Naive B cell (primary cell): ENCODE measurements at places on chromosomes 13 and 19.
A peak's percentile ranks its signal among the peaks of the same experiment; 100 is the strongest.

DNA sequence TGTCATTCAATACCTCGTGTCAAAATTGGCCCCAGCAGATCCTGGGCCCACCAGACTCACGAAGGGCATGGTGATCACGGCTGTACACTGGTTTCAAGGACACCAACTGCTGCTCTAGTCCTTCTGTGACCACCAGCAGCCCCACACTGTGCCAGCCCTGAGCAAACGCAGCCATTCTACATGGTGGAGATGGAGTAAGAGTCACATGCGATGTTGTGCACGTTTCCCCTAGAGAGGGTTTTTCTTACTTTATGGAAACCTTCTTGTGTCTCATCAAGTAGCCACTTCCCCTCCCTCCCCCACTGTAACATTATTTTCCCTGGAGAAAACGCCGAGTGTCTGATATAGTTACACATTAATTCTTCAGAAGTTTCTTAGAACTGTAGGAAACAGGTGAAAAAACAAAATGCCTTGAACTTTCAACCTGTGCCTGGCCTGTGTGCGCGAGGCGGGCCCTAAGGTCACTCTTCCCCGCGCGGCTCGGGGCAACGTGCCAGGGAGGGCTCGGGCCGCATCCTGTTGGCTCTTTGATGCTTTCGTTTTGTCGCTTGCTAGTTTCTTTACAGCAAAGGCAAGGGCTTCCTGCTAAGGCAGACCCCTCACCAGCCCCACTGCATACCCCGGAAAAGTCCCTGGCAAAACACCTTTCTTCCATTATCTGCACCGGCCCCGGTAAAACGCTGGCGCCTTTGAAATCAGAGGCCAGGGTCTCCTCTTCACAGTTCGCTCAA is 44.6 kb downstream of the GGACT start:
- peaks cover 12% of the 10 kb centered on the region for H3K36me3 ChIP-seq
- no peak for DNase-seq
- peaks cover 6% of the 10 kb centered on the region for H3K4me1 ChIP-seq
- no peak overlapping the region for H3K27ac ChIP-seq
- H3K27me3 ChIP-seq, result no peaks in the 10 kb centered on the region

- peaks cover 46% of the 10 kb centered on the region for H3K36me3 ChIP-seq
- H3K27ac ChIP-seq, result peak overlapping the region; percentile 76
- H3K4me3 ChIP-seq, result no peak overlapping the region
- DNase-seq, result no peak
Measured at GRCh38 chr19:50003810-50004419, 21.3 kb downstream of the VRK3 start.

GRCh38 chr19:10270616-10271394 is at the start of gene ICAM1:
TSS of gene ICAM1 (plus strand) at chr19:10271120. CDS start at chr19:10271160, 40 bp downstream.
- no peaks in the 10 kb centered on the region for H3K36me3 ChIP-seq
- peak within 1 kb of the TSS; percentile 99 for H3K27ac ChIP-seq
- DNase-seq, result peak; percentile 81

DNA sequence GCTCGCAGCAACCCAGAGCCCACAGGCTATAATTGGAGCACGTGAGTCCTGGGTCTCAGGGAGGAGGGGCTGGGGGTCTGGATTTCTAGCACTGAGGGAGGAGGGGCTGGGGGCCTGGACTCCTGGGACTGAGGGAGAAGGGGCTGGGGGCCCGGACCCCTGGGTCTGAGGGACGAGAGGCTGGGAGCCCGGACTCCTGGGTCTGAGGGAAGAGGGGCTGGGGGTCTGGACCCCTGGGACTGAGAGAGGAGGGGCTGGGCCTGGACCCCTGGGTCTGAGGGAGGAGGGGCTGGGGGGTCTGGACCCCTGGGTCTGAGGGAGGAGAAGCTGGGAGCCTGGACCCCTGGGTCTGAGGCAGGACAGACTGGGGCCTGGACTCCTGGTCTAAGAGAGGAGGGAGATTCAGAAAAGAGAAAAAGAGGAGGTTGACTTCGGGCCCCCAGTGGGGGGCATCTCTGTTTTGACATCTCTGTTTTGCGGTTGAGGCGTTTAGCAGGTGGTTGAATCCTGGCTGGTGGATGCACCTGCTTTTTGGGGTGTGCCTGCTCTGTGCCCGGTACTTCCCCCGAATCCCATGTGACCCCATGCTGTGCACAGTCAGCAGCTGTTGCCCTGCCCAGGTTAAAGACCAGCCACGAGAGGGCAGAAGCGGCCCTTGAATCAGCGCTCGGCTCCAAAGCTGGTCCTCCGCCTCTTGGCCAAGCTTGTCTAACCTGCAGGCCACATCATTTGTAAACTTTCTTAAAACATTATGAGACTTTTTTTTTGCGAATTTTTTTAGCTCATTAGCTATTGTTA is 10.5 kb downstream of the PVR start:
- no peaks in the 10 kb centered on the region for H3K27me3 ChIP-seq
- H3K4me3 ChIP-seq, result no peak overlapping the region
- peaks cover 25% of the 10 kb centered on the region for H3K4me1 ChIP-seq
- H3K27ac ChIP-seq, result peak overlapping the region; percentile 91

- no peak for DNase-seq
- peak overlapping the region; percentile 100 for H3K4me3 ChIP-seq
- peaks cover 49% of the 10 kb centered on the region for H3K36me3 ChIP-seq
- H3K27ac ChIP-seq, result peak overlapping the region; percentile 99
- H3K27me3 ChIP-seq, result no peaks in the 10 kb centered on the region
- H3K4me1 ChIP-seq, result peaks cover 78% of the 10 kb centered on the region
Measured at GRCh38 chr19:49336482-49337266, 1.5 kb downstream of the CD37 start.

DNA sequence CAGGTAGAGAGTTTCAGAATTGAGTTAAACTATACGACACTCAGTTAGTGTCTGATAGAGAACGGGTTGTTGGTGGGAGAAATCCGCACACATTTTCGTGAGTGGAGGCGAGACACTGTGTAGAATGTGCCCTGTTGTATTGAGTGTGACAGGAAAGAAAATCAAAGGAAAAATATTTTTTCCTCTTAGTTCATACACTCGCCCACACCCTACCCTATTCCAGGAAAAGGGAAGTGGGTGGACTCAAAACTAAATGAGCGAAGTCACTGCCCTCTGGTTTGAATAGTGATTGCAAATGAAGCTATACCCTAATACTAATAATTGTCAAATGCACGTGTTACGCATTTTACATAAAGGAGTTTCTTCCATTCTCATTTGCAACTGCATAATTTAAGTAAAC is 2.0 kb downstream of the ZNF347 start:
- H3K4me1 ChIP-seq, result peaks cover 39% of the 10 kb centered on the region
- H3K36me3 ChIP-seq, result peaks cover 31% of the 10 kb centered on the region
- no peak for DNase-seq
- H3K27ac ChIP-seq, result peak overlapping the region; percentile 79
- H3K27me3 ChIP-seq, result no peaks in the 10 kb centered on the region

DNA sequence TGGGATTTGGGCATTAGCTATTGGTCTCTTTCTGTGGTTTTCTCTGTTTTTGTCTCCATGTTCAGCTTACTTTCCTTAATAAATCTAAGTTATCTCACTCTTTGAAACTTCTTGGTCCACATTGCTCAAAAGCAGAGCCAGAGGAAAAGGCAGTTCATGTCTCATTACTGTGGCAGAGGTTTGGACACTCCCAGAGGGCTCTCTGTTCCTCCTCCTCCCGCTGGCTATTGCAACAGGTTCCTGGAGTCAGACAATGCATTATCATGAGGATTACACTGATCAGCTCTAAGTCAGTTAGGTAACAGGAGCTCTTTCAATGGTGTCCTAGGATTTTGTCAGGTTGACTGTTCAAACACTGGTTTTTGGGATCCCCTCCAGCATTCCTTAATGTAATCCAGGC is 298.8 kb downstream of the NDFIP2 start:
- no peak for DNase-seq
- H3K27me3 ChIP-seq, result no peaks in the 10 kb centered on the region
- no peak overlapping the region for H3K4me3 ChIP-seq
- H3K36me3 ChIP-seq, result no peaks in the 10 kb centered on the region

DNA sequence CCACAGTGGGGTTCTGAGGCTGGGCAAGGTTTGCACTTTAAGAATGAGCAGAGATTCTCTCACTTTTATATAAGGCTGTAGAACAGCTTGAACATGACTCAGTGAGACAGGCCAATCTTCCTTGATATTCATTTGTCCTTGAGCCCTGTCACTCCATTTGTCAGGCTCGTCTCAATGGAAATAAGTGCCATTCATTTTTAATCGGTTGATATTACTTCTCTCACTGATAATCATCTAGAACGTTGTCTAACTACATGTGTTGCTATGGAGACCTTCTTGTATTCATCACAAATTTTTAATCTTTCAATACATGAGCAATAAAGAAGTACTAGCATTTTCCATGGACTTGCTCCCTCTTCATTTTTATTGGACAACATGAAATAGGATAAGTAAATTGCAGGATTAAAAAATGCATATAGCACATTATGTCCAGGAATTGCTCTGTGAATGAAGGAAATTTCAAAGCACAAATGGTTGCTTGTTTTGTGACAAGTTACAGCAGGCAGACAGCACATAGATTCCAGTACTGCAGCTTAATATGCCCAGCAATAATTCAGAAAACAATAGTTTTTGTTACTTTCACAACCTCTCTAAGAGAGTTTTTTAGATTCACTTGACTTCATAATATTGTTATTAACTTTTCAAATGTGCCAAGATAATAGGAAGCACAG is 1178.4 kb upstream of the ATXN8OS start:
- no peaks in the 10 kb centered on the region for H3K4me1 ChIP-seq
- H3K27ac ChIP-seq, result no peak overlapping the region
- no peaks in the 10 kb centered on the region for H3K27me3 ChIP-seq
- no peak overlapping the region for H3K4me3 ChIP-seq

- H3K36me3 ChIP-seq, result no peaks in the 10 kb centered on the region
- DNase-seq, result no peak
- no peaks in the 10 kb centered on the region for H3K27me3 ChIP-seq
- H3K4me3 ChIP-seq, result no peak overlapping the region
- H3K4me1 ChIP-seq, result no peaks in the 10 kb centered on the region
Measured at GRCh38 chr13:35891507-35892441, 239.4 kb downstream of the DCLK1 start.

- H3K4me3 ChIP-seq, result peak overlapping the region; percentile 93
- H3K27ac ChIP-seq, result peak overlapping the region; percentile 82
- peak; percentile 53 for DNase-seq
- H3K36me3 ChIP-seq, result peaks cover 3% of the 10 kb centered on the region
Measured at GRCh38 chr13:24223341-24224231, 63.1 kb downstream of the SPATA13 start.

GRCh38 chr13:35566340-35566739 is 89.9 kb upstream of the MAB21L1 start:
- H3K27me3 ChIP-seq, result no peaks in the 10 kb centered on the region
- H3K4me3 ChIP-seq, result no peak overlapping the region
- H3K27ac ChIP-seq, result no peak overlapping the region
- DNase-seq, result no peak
- peaks cover 3% of the 10 kb centered on the region for H3K4me1 ChIP-seq

- no peaks in the 10 kb centered on the region for H3K36me3 ChIP-seq
- no peaks in the 10 kb centered on the region for H3K27me3 ChIP-seq
- no peak overlapping the region for H3K27ac ChIP-seq
- no peak overlapping the region for H3K4me3 ChIP-seq
- no peak for DNase-seq
- H3K4me1 ChIP-seq, result no peaks in the 10 kb centered on the region
Measured at GRCh38 chr19:30312582-30313352, 59.4 kb upstream of the ZNF536 start.

- H3K4me3 ChIP-seq, result no peak overlapping the region
- DNase-seq, result no peak
- no peaks in the 10 kb centered on the region for H3K36me3 ChIP-seq
- peaks cover 56% of the 10 kb centered on the region for H3K4me1 ChIP-seq
- no peaks in the 10 kb centered on the region for H3K27me3 ChIP-seq
Measured at GRCh38 chr13:40205771-40206240, 460.6 kb downstream of the FOXO1 start.

GRCh38 chr13:113029487-113030258 is 60.7 kb downstream of the MCF2L start:
- no peak overlapping the region for H3K27ac ChIP-seq
- H3K4me1 ChIP-seq, result peaks cover 11% of the 10 kb centered on the region
- H3K27me3 ChIP-seq, result no peaks in the 10 kb centered on the region
- no peaks in the 10 kb centered on the region for H3K36me3 ChIP-seq

DNA sequence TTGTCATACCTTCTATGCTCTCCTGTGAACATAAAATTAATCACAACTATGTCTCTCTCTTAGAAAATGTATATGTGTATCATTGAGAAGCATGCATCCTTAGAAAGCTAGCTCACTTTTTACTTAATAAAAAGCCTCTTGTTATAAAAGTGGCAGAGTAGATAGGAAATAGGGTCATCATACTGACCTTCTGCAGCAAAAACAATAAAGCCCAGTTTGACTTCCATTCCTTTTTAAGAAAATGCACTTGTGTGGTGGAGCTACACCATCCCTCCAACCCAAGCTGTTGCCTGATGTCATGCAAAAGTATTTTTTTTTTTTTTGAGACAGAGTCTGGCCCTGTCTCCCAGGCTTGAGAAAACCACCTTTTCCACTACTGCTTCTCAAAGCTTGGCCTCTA is 393.3 kb downstream of the LIG4 start:
- H3K27ac ChIP-seq, result no peak overlapping the region
- DNase-seq, result no peak
- H3K4me1 ChIP-seq, result no peaks in the 10 kb centered on the region
- H3K36me3 ChIP-seq, result no peaks in the 10 kb centered on the region
- H3K27me3 ChIP-seq, result no peaks in the 10 kb centered on the region

DNA sequence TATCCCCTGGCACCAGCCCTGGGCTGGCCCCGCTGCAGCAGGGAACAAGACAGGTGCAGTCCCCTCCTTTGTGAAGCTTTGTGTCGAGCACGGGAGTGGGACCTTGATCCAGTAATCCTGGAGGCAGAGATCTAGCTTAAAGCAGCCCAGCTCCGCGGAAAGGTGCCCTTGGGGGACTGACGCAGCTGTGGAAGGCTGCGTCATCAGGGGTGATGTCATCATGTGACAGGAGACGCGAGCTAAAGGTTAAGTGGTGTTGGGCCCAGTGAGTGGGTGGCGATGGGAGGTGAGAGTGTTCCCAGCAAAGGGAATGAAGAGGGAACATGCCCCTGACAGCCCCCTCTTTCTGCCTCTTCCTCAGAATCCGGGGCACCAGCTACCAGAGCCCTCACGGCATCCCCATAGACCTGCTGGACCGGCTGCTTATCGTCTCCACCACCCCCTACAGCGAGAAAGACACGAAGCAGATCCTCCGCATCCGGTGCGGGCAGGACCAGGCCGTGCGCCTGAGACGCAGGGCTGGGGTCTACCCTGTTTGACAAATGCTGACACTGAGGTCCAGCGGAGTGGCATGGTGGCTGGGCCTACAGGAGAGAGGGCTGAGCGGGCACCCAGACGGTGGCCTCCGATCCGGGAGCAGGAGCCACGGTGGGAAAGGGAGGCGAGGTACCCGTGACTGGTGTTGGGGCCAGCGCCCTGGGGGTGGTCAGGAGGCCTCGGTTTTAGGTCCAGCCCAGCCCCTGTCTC is 2.6 kb downstream of the LHB start:
- H3K27ac ChIP-seq, result no peak overlapping the region
- peaks cover 9% of the 10 kb centered on the region for H3K36me3 ChIP-seq
- DNase-seq, result no peak
- H3K4me3 ChIP-seq, result peak overlapping the region; percentile 30
- no peaks in the 10 kb centered on the region for H3K27me3 ChIP-seq
- peaks cover 16% of the 10 kb centered on the region for H3K4me1 ChIP-seq

GRCh38 chr13:50580684-50581305 is 262.7 kb downstream of the DLEU7 start:
- peaks cover 21% of the 10 kb centered on the region for H3K4me1 ChIP-seq
- DNase-seq, result no peak
- H3K36me3 ChIP-seq, result no peaks in the 10 kb centered on the region

GRCh38 chr19:41328157-41328841 is 18.3 kb downstream of the CCDC97 start:
- no peak for DNase-seq
- peak overlapping the region; percentile 87 for H3K4me3 ChIP-seq
- peaks cover 28% of the 10 kb centered on the region for H3K36me3 ChIP-seq
- peak overlapping the region; percentile 100 for H3K27ac ChIP-seq

GRCh38 chr13:94209117-94209516 is 270.4 kb downstream of the DCT start:
- no peak overlapping the region for H3K27ac ChIP-seq
- H3K4me1 ChIP-seq, result no peaks in the 10 kb centered on the region
- H3K4me3 ChIP-seq, result no peak overlapping the region
- no peaks in the 10 kb centered on the region for H3K27me3 ChIP-seq
